Testis (tissue), 5 donors: ENCODE measurements at places on chromosomes 7 and 10. TPM values are rescaled to one million over a fixed set of nuclear protein-coding genes. Genes with fewer than 3 reads are reported as not detected.

OR2A42 gene
- total RNA-seq: not detected

DYNC1I1 gene
- 5.0 TPM for total RNA-seq

HOXA9 gene
- 0.39 TPM for total RNA-seq

TEX47 gene
- total RNA-seq: 8.9 TPM

CALHM1 gene
- 0.50 TPM for total RNA-seq

DNA sequence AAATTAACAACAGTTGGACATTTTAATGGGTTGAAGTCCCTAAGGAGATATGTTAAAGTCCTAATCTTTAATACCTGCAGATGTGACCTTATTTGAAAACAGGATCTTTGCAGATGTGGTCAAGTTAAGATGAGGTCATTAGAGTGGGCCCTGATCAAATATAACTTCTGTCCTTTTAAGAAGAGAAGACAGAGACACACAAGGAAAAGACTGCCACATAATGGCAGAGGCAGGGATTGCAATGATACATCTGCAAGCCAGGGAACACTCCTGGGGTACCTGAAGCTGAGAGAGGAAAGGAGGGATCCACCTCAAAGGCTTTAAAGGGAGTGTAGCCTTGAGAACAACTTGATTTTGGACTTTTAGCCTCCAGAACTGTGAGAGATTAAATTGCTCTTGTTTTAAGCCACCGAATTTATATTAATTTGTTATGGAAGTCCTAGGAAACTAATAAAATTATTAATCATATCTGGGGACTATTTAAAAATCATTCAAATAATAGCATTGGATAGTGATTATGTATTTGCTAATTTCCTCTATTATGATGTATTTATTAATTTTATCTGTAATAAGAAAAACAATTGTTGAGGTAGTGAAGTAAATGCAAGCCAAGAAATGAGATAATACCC lies 700.0 kb upstream of the PCDH15 start:
- no peaks in the 10 kb centered on the region for H3K36me3 ChIP-seq
- no peak overlapping the region for H3K27ac ChIP-seq
- H3K27me3 ChIP-seq: no peaks in the 10 kb centered on the region
- peak; percentile 65 for DNase-seq
- no peaks in the 10 kb centered on the region for H3K4me1 ChIP-seq

- no peaks in the 10 kb centered on the region for H3K4me1 ChIP-seq
- no peaks in the 10 kb centered on the region for H3K36me3 ChIP-seq
- no peak overlapping the region for H3K27ac ChIP-seq
- no peak for DNase-seq
Measured at GRCh38 chr10:124185084-124185483, 91.7 kb upstream of the CHST15 start.

DNA sequence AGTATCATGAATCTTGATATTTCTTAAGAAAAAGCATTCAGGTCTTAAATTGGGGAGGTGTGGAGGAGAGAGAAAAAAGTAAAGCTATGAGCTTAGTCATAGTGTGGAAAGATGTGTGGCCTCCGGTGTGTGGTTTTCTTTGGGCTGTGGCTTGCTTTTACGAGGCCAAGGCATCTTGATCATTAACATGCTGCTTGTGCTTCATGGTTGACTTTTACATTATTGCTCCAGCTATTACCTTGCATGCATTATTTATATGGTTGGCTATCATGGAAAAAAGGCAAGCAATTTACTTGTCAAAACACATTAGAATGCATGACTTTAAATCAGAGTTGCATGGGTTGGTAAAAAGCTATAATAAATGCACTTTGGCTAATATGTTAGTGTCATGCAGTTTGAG lies 300.7 kb upstream of the ADARB2 start:
- no peaks in the 10 kb centered on the region for H3K27me3 ChIP-seq
- no peaks in the 10 kb centered on the region for H3K4me1 ChIP-seq
- no peak overlapping the region for H3K27ac ChIP-seq
- H3K36me3 ChIP-seq: no peaks in the 10 kb centered on the region
- H3K4me3 ChIP-seq: no peak overlapping the region

DNA sequence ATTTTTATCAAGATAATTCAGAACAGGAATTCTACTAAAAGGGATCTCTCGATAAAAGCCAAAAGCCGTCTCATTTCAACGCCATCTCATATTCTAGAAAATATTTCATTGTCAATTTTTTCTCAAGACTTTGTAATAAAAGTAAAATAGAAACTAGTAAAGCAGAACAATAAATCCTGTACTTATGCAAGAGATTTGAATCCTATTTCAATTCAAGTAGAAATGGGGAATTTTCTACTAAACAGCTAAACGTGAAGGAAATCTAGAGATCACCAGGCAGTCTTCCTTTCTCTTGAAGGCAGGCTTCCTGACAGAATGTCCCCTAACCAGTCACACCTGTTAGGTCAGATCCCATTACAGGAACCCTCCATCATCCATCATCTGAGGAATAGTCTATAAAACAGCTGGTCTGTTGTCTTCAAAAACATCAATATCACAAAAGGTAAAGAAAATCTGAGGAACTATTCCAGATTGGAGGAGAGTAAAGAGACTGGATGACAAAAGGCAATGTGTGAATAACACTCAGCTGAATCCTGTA lies 23.7 kb downstream of the USP6NL start:
- H3K4me1 ChIP-seq: no peaks in the 10 kb centered on the region
- no peak for DNase-seq
- no peak overlapping the region for H3K4me3 ChIP-seq
- no peaks in the 10 kb centered on the region for H3K36me3 ChIP-seq
- no peak overlapping the region for H3K27ac ChIP-seq

GRCh38 chr7:149479568-149479967 lies 18.0 kb downstream of the ZNF746 start:
- no peaks in the 10 kb centered on the region for H3K4me1 ChIP-seq
- H3K27me3 ChIP-seq: no peaks in the 10 kb centered on the region
- no peak overlapping the region for H3K4me3 ChIP-seq
- DNase-seq: no peak

GRCh38 chr7:99562832-99563231 lies 4.4 kb downstream of the ZNF655 start:
- H3K4me1 ChIP-seq: peaks cover 8% of the 10 kb centered on the region
- H3K36me3 ChIP-seq: no peaks in the 10 kb centered on the region
- no peak overlapping the region for H3K4me3 ChIP-seq
- no peaks in the 10 kb centered on the region for H3K27me3 ChIP-seq

GRCh38 chr7:30789334-30789711 lies 18.1 kb downstream of the MINDY4 start:
- no peaks in the 10 kb centered on the region for H3K36me3 ChIP-seq
- no peak for DNase-seq
- no peaks in the 10 kb centered on the region for H3K27me3 ChIP-seq
- no peak overlapping the region for H3K27ac ChIP-seq

DNA sequence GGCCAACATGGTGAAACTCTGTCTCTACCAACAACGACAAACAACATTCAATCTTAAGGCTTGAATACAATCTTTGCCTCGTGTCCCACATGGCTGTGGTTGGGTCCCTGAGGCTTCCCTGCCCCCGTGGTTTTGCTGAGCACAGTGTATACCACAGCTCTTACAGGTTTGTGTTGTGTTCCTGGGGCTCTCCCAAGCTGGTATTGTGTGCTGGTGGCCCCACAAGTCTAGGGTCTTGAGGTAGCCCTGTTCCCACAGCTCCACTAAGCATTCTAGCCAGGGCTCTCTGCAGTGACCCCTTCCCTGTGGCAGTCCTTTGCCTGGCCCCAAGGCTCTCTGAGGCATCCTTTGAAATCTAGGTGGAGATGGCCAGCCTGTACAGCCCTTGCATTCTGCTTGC lies 68.0 kb upstream of the CCNY start:
- H3K27me3 ChIP-seq: no peaks in the 10 kb centered on the region
- H3K27ac ChIP-seq: no peak overlapping the region
- H3K4me3 ChIP-seq: no peak overlapping the region
- H3K4me1 ChIP-seq: no peaks in the 10 kb centered on the region
- no peaks in the 10 kb centered on the region for H3K36me3 ChIP-seq

DNA sequence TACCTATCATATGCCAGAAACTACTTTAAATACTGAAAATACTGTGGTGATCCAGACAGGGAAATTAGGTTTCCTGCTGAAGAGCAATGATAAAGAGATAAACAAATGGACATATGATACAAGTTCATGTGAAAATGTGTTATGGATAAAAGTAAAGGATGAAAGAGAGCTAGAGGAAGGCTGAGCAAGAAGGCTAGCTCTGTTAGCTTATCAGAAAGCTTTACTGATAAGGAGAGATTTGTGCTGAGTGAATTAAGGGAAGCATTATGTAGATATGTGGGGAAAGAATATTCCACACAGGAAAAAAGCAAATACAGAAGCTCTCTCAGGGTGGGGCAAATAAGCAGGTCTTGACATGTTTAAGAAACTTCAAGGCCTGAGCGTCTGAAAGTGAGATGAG lies 308.4 kb downstream of the HDAC9 start:
- DNase-seq: no peak
- H3K27ac ChIP-seq: no peak overlapping the region
- no peaks in the 10 kb centered on the region for H3K4me1 ChIP-seq
- H3K36me3 ChIP-seq: no peaks in the 10 kb centered on the region
- H3K4me3 ChIP-seq: no peak overlapping the region
- H3K27me3 ChIP-seq: no peaks in the 10 kb centered on the region

GRCh38 chr7:2312267-2312929 lies 1.8 kb downstream of the SNX8 start:
- no peaks in the 10 kb centered on the region for H3K27me3 ChIP-seq
- H3K27ac ChIP-seq: peak overlapping the region; percentile 81
- DNase-seq: peak; percentile 50
- H3K36me3 ChIP-seq: no peaks in the 10 kb centered on the region
- peaks cover 22% of the 10 kb centered on the region for H3K4me1 ChIP-seq
- no peak overlapping the region for H3K4me3 ChIP-seq

GRCh38 chr10:31962826-31963588 lies 34.4 kb upstream of the ARHGAP12 start:
- H3K27me3 ChIP-seq: no peaks in the 10 kb centered on the region
- H3K27ac ChIP-seq: no peak overlapping the region
- DNase-seq: no peak
- H3K36me3 ChIP-seq: no peaks in the 10 kb centered on the region
- no peaks in the 10 kb centered on the region for H3K4me1 ChIP-seq

- no peaks in the 10 kb centered on the region for H3K36me3 ChIP-seq
- no peaks in the 10 kb centered on the region for H3K27me3 ChIP-seq
- no peak overlapping the region for H3K27ac ChIP-seq
- DNase-seq: no peak
- H3K4me3 ChIP-seq: no peak overlapping the region
- H3K4me1 ChIP-seq: no peaks in the 10 kb centered on the region
Measured at GRCh38 chr10:56298941-56299340, 62.1 kb downstream of the ZWINT start.

- H3K4me3 ChIP-seq: no peak overlapping the region
- no peaks in the 10 kb centered on the region for H3K27me3 ChIP-seq
Measured at GRCh38 chr7:16299853-16300252, 121.5 kb downstream of the CRPPA start.

- DNase-seq: no peak
- H3K4me1 ChIP-seq: peaks cover 20% of the 10 kb centered on the region
- H3K27me3 ChIP-seq: peaks cover 6% of the 10 kb centered on the region
- H3K36me3 ChIP-seq: no peaks in the 10 kb centered on the region
Measured at GRCh38 chr10:101120520-101120883, 10.6 kb upstream of the TLX1 start.
